ENCODE measurements at places on chromosomes 3 and 15. TPM values are rescaled to one million over a fixed set of nuclear protein-coding genes. Genes with fewer than 3 reads are reported as not detected.

- no peak for DNase-seq
Observed at GRCh38 chr3:196202516-196202970, 8.7 kb downstream of the ZDHHC19 start.

DNA sequence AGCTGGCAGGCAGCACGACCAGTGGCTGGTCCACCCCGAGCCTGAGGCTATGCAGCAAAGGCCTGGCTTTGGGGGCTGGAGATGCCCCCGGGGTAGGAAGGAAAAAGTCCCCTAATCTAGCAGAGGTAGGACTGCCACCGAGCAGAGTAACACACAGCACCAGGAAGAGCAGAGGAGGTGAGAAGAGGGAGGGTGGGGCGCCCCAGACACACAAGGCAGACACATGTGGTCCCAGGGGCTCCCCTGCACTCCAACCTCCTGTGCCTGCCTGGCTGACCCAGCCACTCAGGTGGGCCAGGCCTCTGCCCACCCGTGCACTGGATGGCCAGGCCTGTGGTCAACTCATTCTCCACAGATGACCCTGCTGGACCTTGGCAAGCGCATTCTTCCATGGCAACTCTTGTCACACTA, 112.4 kb downstream of the ADCY5 start:
- DNase-seq = no peak

GRCh38 chr3:8743021-8743601, 9.5 kb downstream of the CAV3 start:
- DNase-seq = no peak

The ZNF660 gene
- polyA plus RNA-seq = 9.3 TPM

DNA sequence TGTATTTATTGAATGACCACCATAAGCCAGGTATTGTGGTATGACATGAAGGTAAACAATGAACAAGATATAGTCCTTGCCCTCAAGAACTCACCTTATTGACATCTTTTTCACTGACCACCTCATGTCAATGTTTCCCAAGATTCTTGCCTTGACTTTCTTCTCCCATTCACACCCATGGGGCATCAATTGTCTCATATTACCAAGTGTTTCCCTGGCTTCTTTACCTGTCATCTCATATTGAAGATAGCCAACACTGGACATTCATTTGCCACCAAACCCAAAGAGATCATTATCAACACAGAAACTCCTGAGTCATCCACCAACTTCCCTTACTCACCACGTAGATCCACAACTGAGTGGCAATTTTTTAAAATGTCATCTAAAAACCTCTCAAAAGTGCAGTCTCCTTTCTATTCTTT, 2.2 kb downstream of the EFHB start:
- DNase-seq = no peak

The MEX3B gene
- polyA plus RNA-seq = 24.2 TPM

- DNase-seq = no peak
Observed at GRCh38 chr15:65082303-65082953, 5.9 kb downstream of the KBTBD13 start.

DNA sequence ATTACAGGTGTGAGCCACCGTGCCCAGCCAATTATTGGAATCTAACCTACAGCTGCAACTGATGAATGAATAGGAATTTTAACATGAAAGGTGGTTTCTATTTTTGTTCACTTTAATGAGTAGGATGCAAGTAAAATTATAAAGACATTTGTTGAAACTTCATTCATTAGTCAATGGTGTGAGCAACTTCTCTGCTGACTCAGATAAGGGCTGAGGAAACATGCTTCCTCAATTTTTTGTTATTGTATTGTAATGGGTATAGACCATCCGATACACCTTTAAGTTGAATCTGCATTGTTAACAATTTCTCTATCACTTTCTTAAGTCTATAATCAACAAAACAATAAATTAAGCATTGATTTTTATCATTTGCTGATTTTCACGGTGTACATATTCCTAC, 127.8 kb downstream of the STAG1 start:
- DNase-seq = no peak

DNA sequence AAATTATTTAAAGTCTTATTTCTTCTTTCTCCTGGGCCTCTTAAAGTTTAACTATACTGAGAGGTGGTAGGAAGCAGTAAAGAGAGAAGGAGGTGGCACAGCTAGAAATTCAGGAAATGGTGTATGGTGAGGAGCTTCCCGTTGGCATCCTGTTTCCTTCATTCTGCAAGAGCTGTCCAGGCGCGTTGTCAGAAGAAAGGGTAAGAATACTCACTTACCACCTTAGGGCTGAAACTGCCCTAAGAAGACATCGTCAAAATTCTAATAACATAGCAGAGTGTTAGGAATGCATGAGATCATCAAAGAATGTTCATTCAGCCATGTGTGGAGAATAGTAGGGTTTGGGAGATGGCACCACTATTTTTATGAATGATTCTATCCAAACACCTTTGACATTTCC, 699.6 kb downstream of the MCTP2 start:
- DNase-seq = no peak

- DNase-seq = no peak
Observed at GRCh38 chr3:171832989-171833388, 10.2 kb upstream of the TMEM212 start.

The EPHB1 gene
- polyA plus RNA-seq = 31.0 TPM

The AADAC gene
- not detected for polyA plus RNA-seq

DNA sequence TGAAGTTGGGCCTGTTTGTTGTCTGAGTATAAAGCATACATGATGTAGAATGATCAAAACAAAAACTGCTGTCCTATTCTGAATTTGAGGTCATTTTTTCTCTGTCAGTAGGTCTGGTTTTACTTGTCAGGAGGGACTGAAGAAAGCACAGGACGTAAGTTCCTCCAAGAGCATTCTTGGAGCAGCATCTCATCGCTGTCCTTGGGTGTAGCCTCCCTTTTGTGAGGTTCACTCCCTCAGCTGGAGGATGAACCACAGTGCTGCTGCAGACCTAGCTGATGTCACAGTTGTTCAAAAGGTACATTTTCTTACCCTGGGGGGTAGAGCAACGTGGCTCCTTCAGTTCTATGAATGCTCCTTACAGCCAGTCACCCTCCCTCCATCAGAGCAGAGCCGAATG, 490.0 kb upstream of the TBL1XR1 start:
- DNase-seq = no peak

- DNase-seq = no peak
Observed at GRCh38 chr3:25372167-25372566, 55.9 kb upstream of the RARB start.

GRCh38 chr3:9316881-9317361, 45.9 kb upstream of the THUMPD3 start:
- DNase-seq = peak; percentile 89

DNA sequence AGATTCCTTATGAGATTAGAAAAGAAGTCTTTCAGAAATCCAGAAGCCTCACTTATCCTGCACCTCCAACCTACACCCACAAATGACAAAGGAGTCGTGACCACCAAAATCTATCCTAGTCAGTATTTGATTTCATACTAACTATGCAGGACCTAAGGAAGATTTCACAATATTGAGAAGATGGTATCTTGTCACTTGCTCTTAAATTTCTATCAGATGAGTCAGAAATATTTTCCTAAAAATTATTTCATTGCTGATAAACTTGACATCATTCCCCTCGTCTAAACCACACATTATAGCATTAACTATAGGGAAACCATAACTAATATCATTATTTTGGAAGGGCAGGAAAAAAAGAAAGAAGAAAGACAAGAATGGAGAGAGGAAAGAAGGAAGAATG, 138.0 kb upstream of the THBS1 start:
- DNase-seq = no peak

GRCh38 chr15:27119695-27120266, 148.8 kb downstream of the GABRG3 start:
- DNase-seq = no peak

The CAND2 gene
- 16.3 TPM for polyA plus RNA-seq

The DZIP1L gene
- 14.8 TPM for polyA plus RNA-seq

GRCh38 chr15:98648654-98649471, 524 bp downstream of the IGF1R start:
- DNase-seq = no peak

DNA sequence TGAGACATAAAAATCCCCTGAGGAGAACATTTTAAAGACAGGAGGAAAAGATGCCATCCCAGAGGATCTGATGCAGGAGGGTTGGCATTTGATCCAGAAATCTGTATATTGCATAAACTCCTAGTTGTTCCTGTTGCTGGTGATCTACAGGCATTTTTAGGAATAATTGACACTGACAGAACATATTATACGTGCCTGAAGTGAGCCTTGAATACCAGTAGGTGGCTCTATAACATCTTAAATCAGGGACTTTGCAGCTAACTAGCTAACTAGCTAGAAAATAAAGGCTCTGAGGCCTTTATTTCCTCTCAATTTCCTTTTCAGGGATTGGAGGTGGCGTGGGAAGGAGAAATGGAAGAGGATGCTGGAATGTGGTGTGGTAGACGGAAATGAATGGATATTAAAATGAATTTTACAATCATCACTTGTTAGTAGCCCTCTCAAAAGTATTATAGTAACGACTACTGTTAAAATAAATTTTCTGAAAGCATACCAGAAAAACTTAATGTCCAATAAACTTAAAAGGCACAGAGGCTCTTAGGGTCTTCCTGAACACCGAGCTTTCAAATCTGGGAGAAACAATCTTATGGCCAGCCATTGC, 73.8 kb upstream of the ZBED2 start:
- no peak for DNase-seq

The SLC51A gene
- 15.4 TPM for polyA plus RNA-seq

GRCh38 chr3:129116482-129116946, 5.1 kb downstream of the RAB43 start:
- DNase-seq = no peak

GRCh38 chr15:49288391-49288790, 118.3 kb downstream of the GALK2 start:
- DNase-seq = peak; percentile 8

GRCh38 chr3:139265131-139266016, 78.4 kb upstream of the MRPS22 start:
- DNase-seq = peak; percentile 25

The THAP10 gene
- 12.5 TPM for polyA plus RNA-seq

DNA sequence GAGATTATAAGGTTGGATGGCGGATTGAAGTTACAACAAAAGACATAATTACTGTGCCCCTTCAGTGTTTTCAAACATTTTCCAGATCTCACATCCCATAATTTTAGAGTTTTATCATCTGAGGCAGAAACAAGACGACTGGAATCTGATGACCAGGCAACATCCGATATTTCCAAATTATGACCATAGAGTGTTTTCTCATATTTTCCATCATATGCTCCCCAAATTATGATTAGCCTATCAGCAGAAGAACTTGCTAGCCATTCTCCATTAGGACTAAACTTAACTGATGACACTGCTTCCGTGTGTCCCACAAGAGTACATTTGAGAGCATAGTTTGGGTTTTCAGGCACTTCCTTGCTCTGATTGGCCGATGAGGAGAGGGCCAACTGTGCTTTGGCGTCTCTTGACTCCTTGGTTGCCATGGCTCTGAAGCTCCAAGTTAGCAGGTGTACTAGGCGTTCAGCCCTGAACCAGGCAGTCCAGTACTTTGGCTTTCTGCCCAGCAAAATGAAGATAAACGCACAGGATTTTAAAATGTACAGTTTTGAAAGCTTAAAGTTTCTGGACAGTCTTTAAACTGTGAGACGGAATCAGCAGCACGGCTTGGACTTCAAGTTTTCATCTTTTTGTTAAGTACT, 638 bp downstream of the WDR5B start:
- peak; percentile 22 for DNase-seq

DNA sequence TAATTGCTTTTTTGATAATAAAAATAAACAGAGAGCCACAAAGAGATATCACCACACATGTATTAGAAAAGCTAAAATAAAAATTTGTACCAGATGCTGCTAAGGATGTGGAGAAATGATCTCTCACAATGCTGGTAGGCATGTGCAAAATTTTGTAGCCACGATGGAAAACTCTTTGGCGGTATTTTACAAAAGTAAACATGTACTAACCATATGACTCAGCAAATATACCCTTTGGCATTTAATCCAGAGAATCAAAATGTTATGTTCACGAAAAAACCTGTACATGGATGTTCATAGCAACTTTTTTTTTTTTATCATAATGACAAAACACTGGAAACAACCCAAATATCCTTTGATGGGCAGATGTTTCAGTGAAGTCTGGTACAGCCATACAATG, 261.2 kb downstream of the LPP start:
- DNase-seq = no peak

DNA sequence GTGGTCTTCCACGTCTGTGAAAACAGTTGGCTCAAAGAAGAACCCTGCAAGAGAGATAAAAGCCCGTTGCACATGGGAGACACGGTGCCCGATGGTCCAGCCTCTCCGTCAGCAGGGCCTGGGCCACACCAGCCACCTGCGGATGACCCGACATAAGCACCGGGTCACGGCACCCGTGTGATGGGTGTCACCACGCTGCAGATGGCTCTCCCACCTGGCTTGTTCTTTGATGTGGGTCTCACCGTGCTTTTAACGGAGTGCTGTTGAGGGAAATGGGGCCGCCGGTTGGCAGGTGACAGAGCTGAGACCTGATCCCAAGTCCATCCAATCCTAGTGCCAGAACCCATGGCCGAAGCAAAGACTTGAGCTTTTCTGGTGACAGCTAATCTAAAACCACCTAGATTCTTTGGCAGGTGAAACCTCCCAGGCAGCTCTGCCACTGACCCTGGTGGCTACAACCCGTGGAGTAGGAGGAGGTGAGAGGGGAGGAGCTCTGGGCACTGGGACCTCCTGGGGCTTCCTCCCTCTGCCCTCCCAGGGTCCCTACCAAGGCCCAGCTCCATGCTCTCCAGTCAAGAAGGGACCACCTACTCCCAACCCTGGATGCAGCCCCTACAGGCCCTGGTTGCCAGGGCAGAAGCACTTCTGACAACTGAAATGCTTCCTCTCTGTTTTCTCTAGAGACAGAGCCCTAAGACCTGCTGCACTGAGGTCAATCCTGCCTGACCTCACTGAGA, 23.4 kb upstream of the SLC41A3 start:
- DNase-seq = no peak

- no peak for DNase-seq
Observed at GRCh38 chr3:146189519-146190173, 28.7 kb upstream of the PLOD2 start.

DNA sequence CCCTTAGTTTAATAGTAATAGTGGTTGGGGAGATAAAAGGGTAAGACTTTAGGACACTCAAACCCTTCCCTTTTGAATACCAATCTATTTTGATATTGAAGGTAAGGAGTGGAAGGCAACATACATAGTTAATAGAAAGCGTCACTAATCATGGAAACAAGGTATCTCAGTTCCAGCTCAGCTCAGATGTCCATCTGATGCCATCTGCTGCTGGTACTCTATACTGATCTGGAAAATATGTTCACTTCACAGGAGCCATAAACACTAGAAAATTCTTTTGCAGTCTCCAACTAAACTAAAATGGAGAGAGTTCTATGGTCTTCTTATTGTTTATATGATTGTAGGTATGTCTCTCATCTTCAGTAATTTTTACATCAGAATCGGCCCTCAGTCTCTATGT, 1777.1 kb downstream of the OTOL1 start:
- no peak for DNase-seq

The TF gene
- polyA plus RNA-seq = 708 TPM

Data from spinal cord (tissue), 10 donors.